ENCODE measurements at places on chromosomes 7 and 10.

- DNase-seq: no peak
These were observed 243.6 kb downstream of the CAMK1D start for GRCh38 chr10:12592967-12593366.

- DNase-seq: no peak
These were observed 242.8 kb downstream of the KLF6 start for GRCh38 chr10:3542185-3542611.

- no peak for DNase-seq
These were observed 12.1 kb upstream of the CSTF2T start for GRCh38 chr10:51711519-51711891.

GRCh38 chr10:4675808-4676207, 150.2 kb upstream of the AKR1E2 start:
- no peak for DNase-seq

- no peak for DNase-seq
These were observed 296.1 kb downstream of the CDK14 start for GRCh38 chr7:90892213-90892612.

DNA sequence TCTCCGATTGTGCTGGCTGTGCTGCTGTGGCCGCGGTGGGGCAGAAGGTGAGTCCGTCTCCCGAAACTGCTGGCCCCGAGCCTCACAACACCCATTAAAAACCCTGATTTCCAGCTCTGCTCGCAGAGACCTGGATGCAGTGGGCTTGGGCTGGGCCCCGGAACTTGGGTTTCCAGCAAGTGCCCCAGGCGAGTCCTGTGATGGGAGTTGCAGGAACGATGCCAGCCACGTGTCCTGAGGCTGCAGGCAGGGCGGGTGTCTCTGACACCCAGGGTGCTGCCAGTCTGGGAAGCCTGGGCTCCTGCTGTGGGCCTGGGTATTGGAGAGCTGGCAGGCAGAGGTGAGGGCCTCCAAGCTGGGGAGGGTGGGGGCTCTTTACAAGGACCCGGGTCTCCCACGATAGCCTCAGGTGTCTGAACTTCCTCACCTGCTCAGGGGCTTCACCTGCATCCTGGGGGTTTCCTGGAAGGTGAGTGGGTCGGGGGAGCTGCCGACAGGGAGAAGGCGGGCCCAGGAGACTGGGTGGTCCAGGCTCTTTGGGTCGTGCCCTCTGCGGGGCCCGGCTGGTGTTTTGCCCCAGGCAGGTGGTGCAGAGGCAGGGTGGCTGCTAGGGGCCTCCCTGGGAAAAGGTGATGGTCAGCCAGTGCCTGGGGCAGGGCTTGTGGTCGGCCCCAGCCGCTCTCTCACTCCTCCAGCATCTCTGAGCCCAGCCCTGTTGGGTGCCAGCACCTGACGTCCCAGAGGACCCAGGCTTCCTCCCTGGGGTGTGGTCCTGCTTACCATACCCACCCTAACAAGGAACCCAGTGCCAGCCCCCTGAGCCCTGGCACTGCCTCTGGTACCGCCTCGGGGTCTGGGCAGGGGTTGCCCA, 180.3 kb downstream of the DNAJB6 start:
- no peak for DNase-seq

- no peak for DNase-seq
These were observed 10.3 kb upstream of the KCNK18 start for GRCh38 chr10:117186832-117187615.

DNA sequence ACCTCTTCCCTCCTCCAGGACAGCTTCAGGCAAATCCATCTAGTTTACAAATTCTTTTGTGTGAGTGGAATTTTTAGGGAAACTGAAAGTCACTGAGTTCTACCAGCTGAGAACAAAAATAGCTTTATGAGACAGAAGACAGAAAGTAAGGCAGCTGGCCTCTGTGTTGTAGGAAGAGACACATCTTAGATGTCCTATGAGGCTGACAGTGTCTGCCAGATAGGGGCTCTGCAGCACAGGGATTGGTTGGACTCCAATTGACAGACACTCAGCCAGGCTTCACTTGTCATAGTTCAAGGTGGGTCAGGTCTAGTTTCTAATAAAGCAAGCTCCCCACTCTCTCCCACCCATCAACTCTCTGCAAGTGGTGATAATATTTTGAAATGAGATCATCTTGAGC, 574.9 kb downstream of the CCSER2 start:
- no peak for DNase-seq

- DNase-seq: no peak
These were observed 580 bp downstream of the ZNF775 start for GRCh38 chr7:150379441-150380379.

GRCh38 chr10:77080361-77081027, 557.1 kb downstream of the KCNMA1 start:
- no peak for DNase-seq

- DNase-seq: no peak
These were observed 181.4 kb downstream of the JCAD start for GRCh38 chr10:29877793-29878491.

GRCh38 chr7:16271990-16272665, 149.2 kb downstream of the CRPPA start:
- DNase-seq: no peak

DNA sequence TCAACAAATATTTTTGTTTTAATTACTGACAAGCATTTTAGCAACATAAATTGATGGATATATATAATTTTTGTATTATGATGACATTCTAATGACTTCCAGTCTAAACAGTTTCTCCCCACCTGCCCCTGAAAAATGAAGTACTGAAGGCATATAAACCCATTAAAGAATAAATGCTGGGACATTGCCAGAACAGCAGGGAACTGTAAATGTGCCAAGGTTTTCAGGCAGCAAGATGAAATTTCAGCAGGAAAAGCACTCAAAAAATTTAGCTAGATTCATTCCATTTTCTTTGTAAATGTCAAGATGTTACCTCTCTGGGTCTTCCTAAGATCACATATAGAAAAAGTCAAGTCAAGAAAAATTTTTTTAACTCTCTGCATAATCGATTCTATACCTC, 11.0 kb upstream of the TLL2 start:
- no peak for DNase-seq
